ENCODE measurements at places on chromosomes 11 and 22. TPM values are rescaled to one million over a fixed set of nuclear protein-coding genes. Genes with fewer than 3 reads are reported as not detected.

ST3GAL4 gene
- total RNA-seq, result 25.6 TPM

MYRF gene
- total RNA-seq, result 56.9 TPM

GRM5 gene
- not detected for total RNA-seq

ZMAT5 gene
- total RNA-seq, result 42.3 TPM

OR8U1 gene
- total RNA-seq, result not detected

FIBIN gene
- total RNA-seq, result 1.8 TPM

DNA sequence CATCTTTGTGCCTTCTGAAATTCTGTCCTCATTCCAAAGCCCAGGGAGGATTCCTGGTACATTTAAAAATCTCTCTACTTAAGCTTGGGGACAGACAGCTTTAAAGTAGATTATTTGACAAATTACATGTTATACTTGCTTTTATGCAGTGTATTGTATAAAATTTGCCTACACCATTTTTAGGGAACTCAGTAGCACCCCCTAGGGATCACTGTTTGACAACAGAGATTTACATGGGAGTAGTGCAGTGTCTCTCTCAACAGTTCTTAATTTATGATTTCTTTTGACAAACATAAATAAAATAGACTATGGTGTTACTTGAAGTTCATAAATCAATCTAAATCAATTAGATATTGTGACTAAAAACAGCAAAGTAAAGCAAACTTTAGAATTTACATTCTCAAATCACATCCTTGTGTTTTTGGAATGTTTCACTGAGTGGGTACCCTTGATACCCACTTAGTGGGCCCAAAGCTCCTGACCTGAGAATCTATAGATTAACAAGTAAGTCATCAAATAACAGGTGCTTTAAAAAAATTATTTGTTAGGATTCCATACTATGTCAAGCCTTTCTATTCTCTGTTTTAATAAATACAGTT is 428.8 kb downstream of the DYNC2H1 start:
- no peak for DNase-seq

GRCh38 chr22:35538801-35539321 is 1.8 kb upstream of the RASD2 start:
- DNase-seq, result peak; percentile 38

DNA sequence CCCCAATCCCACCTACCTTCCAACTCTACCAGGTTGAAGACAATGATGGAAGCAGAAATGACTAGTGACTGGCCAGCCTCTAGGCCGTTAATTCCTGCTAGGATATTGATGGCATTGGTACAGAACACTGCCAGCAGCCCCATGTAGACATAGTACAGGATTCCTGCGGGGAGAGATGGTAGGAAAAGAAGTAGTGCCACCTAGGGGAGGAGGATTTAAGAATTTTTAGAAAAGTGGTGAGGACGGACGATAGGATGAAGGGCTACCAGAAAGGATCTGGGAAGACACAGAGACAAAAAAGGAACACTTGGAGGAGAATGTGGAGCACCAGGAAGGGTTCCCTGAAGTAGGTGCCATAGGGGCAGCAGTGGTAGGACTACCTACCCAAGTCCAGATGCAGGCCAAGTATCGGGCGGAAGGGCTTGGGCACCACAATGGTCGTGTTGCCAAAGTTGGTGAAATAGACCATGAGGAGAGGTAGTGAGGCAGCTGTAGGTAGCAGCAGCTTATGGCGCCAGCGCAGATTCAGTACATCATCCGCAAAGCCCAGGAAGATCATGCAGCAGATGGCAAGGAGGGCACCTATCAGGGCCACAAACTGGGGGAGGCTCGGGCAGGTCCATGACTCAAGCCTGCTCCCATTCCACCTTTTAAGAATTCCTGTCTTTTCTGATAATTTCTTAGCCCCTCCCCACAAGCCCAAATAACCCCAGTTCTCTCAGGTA is 1.2 kb downstream of the DPAGT1 start:
- no peak for DNase-seq

DNA sequence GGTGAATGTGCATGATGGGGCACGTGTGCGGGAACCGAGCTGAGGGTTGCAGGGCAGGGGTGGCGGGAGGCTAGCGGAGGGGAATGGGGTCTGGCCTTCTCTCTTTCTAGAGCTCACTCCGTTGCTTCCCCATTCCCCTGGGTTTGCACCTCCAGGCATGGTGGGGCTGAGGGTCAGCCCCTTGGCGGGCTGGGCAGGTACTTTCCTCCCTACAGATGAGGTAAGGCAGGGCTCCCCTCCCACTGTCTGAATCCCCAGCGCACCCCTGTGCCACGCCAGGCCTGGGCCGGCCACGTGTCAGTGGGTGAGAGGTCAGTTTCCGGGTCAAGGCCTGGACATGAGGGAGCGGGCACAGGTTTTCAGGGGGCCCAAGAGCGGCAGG is 8.9 kb downstream of the SUSD2 start:
- no peak for DNase-seq

DNA sequence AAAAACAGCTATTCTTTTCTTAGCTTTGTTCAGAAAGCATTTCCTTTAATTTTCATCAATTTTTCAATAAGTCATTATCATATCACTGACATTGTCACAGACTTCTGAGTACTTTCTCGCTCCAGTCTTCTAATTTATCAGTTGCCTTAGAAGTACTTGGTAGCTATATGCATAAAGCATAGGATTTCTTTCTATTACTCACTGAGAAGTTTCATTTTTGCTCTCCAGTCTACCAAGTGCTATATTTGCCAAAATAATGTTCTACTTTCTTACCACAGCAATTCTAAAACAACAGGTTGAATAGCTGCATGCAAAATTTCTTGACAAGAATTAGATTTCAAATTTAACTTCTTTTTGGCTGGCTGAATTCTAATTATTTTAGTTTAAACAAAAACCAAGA is 116.3 kb downstream of the STK33 start:
- no peak for DNase-seq

GRCh38 chr11:134413826-134414731 is 2.0 kb upstream of the B3GAT1 start:
- DNase-seq, result no peak

DNA sequence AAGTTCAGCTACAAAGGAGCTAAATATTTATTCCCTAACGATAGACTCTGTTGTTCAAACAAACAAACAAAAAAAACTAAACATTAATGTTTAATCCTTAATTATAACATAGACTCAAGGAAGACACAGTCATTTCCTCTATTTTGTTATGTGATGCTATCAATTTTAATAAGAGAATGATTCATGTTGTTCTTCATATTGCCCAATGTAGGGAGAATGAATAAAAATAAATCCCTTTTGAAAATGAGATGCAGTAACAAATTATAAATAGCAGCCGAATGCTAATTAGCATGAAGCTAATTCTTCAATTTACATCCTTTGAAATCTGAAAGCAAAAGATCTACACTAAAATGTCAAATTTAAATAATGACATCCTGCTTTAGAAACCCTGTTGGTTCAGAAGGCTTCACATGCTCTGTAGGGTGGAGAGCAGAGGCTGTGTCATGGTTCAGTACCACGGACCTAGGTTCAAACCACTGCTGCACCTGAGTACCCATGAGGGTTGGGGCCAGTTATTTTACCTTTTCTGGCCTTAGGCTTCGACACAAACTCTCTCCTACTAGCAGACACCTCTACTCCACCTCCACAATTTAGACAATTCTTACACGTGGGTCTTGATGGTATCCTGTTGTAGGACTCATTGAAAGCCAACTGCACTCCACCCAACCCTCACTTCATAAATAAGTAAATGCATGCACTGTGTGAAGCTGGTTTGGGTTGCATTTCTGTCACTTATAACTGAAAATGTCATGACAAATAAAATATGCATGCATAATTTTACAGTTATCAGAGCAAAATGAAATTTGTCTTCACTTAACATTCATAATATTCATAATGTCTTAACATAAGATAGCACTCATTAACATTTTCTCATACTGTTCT is 89.0 kb downstream of the RRAS2 start:
- no peak for DNase-seq

GRCh38 chr11:46594374-46594700 is 514 bp upstream of the AMBRA1 start:
- no peak for DNase-seq

GRCh38 chr11:68145120-68145866 is 24.1 kb upstream of the CHKA start:
- DNase-seq, result no peak

DNA sequence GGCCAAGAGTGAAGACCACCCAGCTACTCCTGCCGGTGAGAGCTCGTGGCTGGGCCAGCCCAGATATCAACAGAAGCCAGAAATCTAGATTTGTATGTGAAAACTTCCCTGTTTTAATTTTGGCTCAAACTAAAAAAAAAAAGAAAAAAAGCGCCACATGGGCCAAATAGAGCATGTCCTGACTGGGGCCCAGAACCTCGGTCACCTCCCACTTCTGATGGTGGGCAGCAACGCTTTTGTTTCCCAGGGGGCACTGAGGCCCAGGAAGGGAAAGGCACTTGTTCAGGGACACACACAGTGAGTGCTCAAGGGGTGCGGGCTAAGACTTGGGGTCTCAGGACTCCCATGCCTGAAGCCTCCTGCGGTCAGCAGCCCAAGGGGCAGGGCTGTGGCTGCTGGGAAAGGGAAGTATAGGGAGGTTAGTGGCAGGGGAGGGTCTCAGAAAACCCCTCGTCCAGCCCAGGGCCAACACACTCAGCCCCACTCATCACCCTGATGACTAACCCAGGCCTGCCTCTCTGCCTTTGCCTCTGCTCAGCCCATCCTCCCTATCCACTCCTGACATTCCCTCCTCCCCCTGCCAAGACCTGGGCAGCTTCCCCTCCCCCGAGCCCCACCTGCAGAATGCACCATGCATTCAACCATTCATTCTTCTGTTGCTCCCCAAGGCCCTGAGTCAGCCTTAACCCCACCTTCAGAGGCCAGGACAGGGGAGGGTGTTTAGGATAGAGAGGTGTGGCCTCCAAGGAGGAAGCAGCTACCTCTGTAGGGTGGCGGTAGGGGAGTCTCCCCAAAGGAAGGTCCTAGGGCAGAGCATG is 30.0 kb upstream of the TCF20 start:
- DNase-seq, result no peak

DNA sequence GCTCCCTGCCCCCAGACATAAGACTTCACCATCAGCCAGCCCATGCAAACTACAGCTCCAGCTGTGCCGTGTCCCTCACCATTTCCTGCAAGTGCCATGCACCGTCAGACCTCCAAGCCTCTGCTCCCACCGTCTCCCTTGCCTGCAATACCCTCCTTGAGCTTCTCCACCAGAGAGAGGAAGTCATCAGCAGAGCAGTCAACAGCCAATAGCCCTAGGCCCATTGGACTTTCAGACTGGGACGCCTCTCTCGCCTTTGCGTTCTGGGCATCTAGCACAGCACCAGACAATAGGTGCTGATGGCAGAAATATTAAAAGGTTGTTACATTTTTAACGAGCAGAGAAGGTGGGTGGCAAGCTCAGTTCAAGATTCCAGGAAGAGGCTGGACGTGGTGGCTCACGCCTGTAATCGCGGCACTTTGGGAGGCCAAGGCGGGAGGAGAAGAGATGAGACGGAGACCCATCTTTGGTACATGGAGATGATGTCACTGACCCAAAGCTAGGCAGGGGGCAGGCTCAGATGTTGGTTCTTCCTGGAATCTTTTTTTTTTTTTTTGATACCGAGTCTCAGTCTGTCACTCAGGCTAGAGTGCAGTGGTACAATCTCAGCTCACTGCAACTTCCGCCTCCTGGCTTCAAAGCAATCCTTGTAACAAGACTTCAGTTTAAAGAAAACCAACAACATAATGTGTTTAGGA is 31.9 kb downstream of the SCGB1A1 start:
- no peak for DNase-seq
